Bronchial epithelial cell (primary cell): ENCODE measurements at places on chromosomes 4 and X. TPM values are rescaled to one million over a fixed set of nuclear protein-coding genes. Genes with fewer than 3 reads are reported as not detected.
A peak's percentile ranks its signal among the peaks of the same experiment; 100 is the strongest.

The EMD gene
- 16.1 and 27.3 TPM in 2 replicates for total RNA-seq

DNA sequence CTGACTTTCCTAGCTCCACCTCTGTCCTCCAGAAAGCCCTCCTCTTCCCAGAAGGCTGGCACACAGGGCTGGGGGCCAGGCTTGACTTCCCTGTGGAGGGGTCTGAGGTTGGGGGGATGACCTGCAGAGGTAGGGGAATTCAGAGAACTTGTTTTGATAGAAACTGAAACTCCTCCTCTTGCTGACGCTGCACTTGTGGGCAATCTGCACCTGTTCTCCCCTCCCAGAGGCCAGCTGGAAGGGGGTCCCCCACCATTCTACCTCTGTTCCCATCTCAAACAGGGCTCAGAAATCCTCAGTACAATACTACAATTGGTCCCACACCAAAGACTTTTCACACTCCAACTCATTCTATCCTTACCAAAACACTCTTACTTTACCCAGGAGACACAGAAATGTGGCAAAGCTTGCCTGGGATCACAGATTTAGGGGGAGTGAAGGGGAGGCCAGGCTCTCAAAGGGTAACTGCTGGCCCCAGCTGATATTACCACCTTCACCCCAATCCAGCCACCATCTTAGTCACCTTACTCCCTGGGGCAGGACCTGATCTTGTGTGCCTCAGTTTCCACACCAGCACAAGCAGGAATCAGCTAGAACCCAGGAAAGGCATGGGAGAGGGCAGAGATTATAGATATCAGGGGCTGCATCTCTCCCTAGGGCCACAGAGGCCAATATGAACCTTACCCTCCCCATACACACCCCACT, 18.5 kb downstream of the OTUD5 start:
- DNase-seq, result no peak

The IL21 gene
- total RNA-seq, result not detected in 2 replicates

GRCh38 chr4:167020410-167020809, 213.9 kb downstream of the SPOCK3 start:
- DNase-seq, result peak; percentile 28
